NCI-H1092 (cell line): ENCODE measurements at places on chromosomes 1 and 21.

- DNase-seq = no peak
Measured at GRCh38 chr21:46151261-46151988, 4.0 kb downstream of the FTCD start.

GRCh38 chr1:17211377-17211776, 6.4 kb downstream of the PADI1 start:
- no peak for DNase-seq

- DNase-seq = peak; percentile 44
Measured at GRCh38 chr1:174769961-174770549, 229.7 kb upstream of the CACYBP start.

DNA sequence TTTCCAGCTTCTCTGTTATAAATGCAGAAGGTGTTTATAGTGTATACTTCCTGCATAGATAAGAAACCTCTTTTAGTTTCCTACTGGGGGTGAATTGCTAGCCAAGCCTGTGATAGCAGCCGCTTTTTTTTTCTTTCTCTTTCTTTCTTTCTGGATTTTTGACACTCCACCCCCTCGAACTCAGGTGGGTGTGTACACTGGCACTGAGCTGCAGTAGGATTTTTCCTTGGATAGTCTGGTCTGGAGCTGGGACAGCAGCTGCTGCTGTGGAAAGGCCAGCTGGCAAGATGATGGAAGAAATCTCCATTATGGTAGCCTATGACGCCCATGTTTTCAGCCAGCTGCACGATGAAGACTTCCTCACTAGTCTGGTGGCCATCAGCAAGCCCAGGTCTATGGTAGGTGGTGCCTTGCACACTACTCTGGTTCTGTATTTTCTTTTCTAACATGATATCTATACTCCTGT, 122.5 kb upstream of the CACYBP start:
- peak; percentile 55 for DNase-seq

DNA sequence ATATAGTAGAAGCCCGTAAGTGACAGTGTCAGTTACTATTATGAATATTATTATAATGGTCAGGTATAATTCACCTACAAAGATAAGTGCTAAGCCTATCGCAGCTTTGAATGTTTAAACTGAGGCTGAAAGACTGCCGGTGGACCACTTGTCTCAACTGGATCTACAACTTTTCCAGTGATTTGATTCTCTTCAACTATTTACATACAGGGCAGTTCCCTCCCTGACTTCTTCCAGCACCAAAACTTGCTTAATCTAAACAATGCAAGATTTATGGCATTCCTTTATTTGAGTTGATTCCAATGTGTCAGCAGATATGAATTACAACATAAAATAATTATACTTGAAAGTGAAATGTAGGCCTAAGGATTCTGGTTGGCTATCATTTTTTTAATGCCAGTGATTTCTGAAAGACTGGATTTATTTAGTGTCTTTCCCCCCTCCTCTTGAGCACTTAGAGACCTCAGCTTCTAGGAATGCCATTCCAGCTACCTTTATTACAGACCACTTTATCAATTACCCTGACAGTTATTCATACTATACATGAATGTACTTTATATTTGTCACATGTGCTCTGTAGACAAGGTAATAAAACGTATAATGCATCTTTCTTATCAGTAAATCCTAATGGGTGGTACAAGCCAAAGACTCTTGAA, 153.3 kb upstream of the C8B start:
- no peak for DNase-seq

- DNase-seq = no peak
Measured at GRCh38 chr1:73326663-73327062, 871.3 kb downstream of the LRRIQ3 start.

DNA sequence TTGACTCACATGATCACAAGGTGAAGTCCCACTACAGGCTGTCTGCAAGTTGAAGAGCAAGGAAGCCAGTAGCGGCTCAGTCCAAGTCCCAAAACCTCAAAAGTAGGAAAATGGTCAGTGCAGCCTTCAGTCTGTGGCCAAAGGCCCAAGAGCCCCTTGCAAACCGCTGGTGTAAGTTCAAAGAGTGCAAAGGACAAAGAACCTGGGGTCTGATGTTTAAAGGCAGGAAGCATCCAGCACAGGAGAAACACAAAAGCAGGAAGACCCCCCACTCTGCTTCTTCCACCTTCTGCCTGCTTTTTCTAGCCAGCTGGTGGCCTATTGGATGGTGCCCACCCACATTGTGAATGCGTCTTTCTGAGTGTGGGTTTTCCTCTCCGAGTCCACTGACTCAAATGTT, 2222.6 kb downstream of the MRPL39 start:
- DNase-seq = no peak

- DNase-seq = peak; percentile 67
Measured at GRCh38 chr21:26169611-26170470, 729 bp downstream of the APP start.

- no peak for DNase-seq
Measured at GRCh38 chr1:44321466-44321865, 33.6 kb downstream of the ERI3 start.

DNA sequence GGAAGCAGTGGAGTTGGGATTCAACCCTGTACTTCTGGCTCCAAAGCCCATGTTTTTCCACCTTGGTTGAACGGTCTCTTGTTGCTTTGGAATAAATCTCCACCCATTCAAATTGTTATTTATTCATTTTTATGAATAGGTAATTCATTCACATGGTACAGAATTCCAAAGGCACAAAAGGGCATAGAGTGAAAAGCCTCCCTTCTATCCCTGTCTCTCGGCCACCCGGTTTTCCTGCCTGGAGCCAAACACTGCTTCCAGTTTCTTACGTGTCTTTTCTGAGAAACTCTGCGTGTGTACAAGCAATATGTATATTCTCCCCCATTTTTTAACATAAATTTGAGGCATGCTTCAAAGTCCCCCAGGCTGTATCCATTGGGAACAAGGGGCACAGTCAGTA, 3.9 kb downstream of the EXTL1 start:
- DNase-seq = no peak

DNA sequence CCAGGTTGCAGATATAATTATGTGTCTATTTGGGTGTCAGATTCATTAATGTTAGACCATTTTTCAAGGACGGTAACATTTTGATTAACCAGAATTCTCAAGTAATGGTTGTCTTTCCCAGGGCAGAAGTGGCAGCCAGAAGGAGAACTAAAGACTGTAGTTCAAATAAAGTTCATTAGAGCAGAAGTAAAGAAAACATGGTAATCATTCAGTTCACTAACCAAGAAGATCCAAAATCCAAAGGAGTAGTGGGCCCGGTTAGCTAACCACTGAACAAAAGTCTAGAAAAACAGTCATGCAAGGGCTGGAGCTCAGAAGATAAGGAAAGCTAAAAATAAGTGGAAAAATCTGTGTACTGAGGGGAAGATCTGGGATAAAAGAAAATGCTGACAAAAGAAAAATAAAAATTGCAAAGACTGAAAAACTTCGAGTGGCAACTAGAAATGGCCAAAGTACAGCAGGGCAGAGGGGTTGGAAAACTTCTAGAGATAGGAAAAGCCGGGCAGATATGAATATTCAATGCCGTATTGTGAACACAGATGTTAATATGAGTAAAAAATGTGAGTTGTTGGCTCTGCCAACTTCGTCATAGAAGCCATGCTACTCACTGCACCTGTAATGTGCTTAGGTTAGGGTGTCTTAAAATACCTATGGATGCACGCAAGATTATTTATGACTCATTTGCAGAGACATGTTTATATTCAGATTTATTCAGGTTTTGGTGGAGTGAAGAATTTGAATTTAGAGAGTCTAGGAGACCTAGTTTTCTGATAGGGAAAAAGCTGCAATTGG, 925.9 kb downstream of the LTN1 start:
- DNase-seq = no peak

DNA sequence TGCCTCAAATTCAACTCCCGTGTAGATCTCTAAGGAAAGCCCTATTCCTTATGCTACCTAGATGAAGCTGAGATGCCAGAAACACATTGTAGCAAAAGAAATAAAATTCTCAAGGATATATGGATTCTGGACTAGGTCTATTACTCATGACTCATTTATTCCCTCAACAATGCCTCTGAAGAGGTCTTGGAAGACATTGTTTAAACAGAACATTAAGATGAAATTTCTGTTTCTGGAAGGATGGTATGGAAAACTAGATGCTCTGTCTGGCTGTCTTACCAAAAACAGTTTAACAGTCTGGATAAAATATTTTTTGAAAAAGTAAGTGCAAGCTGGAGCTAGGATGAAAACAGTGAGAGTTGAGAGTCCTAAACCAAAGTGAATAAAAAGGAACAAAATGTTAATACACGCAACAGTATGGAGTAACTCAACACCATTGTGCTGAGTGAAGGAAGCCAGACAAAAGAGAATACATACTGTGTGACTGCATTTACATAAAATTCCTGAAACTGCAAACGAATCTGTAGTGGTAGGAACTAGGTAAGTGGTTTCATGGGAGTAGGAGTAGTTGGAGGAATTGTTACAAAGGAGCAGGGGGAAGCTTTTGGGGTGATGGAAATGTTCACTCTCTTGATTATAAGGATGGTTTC, 59.3 kb upstream of the GNG12 start:
- DNase-seq = no peak

DNA sequence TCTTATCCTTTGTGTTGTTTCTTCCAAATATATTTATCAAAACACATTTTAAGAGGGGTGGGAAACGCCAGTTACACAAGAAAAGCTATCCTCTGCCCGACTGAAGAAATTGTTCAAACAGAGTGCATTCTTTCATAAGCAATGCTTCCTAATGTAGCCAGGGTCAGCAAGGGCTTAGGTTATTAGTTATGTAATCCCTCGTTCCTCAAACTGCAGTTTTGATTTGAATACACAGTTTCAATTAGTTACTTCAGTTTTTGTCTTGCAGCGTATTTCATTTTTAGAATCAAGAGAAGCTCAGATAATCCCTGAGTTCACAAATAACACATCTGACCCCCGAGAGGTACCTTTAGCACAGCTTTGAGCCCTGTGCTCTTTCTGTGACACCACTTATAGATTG, 141.7 kb upstream of the NRIP1 start:
- no peak for DNase-seq

DNA sequence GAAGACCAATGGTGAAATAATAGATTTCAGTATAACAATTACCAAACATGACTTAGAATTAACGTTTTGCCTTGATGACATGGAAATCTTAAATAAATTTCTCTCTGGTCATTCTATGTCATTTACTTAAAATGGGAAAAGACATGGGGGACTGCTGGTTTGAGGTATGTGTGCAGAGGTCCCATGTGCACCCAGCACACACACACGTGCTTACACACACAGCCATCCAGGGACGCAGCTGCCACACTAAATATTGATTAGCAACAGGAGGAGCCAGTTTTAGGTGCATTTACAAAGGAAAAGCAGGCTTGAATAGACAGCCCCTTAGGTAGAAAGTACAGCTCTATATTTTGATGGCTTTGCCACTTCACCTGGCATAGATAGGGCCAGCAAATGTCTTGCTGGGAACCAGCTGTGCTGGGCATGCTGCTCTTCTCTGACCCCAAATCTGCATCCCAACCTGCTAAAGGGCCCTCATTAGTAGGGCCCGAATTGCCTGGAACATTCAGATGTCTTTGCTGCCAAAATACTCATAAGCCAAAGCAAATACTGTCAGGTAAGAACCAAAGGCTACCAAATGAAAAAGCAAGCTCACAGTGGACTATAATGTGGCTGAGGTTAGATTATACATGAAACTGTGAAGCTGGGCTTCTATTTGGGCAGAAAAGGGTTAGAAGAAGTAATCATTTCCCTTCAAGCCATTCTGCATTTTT, 399.9 kb downstream of the HHAT start:
- DNase-seq = peak; percentile 40

DNA sequence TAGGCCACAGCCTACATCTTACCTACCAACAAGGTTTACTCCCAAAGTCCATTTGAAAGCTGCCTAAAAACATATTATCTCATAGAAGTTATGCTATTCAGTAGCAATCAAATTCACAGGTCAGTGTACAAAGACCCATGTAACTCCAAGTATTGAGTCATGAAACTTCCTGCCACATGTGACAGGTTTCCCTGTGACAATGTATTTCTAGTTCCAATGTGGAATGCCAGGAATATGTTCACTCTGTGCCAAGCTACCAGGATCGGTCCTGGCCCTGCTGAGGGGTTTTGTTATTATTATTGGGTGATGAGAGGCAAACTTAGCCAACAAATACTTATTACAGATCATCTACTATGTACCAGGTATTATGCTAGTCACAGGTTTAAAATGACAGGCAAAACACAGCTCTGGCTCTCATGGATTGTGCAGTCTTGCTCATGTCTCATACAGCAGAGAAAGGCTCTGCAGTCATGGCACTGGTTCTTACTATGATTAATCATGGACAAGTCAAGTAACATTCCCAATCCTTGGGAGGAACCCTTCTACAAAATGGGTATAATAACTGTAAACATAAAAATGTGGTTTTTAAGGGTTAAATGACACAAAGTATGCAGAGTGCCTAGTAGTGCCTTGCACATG, 22.5 kb downstream of the DPH5 start:
- DNase-seq = no peak

DNA sequence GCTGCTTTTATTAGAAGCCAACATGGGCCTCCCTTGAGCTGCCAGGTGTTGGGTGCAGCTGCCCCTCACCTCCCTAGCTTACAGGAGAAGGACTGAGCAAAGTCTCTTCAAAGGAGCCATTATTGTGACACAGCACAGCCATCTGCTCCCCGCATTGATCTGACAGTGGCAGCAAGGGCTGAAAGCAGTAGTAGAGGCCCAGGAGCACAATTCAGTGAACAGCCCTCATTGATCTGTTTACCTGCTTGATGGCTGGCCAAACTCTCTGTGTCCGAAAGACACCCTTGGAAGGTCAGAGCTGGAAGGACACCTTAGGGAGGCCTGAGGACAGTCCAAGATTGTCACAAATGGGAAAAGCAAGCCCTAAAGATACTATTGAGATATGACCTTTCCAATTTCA, 14.5 kb downstream of the HMGB4 start:
- DNase-seq = no peak

DNA sequence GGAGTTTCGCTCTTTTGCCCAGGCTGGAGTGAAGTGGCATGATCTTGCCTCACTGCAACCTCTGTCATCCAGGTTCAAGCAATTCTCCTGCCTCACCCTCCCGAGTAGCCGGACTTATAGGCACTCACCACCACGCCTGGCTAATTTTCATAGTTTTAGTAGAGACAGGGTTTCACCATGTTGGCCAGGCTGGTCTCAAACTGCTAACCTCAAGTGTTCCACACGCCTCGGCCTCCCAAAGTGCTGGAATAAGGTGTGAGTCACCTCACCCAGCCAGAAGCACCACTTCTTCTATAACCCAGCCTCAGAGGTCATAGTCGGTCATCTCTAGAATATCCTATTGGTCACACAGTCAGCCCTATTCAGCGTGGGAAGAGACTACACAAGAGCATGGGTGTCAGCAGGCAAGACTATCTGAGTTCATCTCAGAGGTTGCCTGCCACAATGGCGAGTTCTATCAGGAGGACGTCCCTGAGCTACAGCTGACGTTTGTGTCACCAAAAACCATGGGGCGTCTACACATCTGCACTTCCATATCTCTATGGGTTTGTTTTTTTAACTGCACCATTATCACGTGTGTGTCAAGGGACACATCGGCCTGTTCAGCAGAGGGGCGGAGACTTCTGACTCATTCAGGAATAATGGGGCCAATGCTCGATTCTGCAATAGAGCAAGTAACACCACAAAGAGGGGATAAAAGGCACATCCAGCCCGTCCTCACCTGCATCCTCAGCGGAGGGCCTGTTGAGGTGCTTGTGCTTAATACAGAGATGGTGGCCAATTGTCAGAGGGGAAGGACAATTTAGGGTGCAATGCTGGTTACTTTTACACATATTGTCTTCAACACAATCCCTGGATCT, 256.3 kb upstream of the IRF2BP2 start:
- DNase-seq = no peak

- no peak for DNase-seq
Measured at GRCh38 chr1:198856601-198857000, 217.8 kb downstream of the PTPRC start.

- DNase-seq = no peak
Measured at GRCh38 chr1:180281490-180281889, 51.4 kb downstream of the LHX4 start.
